ENCODE measurements at places on chromosomes 6 and 20.

- no peak for DNase-seq
Observed at GRCh38 chr6:132623106-132623845, 799 bp downstream of the TAAR2 start.

GRCh38 chr6:127851197-127851596 lies 49.7 kb downstream of the THEMIS start:
- DNase-seq = no peak

DNA sequence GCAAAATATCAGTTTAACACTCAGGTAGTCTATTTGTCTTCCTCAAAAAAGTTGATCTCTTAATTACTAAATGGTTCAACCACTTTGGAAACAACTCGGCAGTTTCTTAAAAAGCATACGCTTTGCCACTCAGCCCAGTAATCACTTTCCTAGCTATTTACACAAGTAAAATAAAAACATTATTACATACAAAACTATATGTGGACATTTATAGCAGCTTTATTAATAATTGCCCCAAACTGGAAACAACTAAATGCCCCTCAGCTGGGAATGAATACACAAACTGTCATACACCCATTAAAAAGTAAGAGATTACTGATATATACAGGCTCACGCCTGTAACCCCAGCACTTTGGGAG lies 7.4 kb downstream of the EEF1A1 start:
- no peak for DNase-seq

DNA sequence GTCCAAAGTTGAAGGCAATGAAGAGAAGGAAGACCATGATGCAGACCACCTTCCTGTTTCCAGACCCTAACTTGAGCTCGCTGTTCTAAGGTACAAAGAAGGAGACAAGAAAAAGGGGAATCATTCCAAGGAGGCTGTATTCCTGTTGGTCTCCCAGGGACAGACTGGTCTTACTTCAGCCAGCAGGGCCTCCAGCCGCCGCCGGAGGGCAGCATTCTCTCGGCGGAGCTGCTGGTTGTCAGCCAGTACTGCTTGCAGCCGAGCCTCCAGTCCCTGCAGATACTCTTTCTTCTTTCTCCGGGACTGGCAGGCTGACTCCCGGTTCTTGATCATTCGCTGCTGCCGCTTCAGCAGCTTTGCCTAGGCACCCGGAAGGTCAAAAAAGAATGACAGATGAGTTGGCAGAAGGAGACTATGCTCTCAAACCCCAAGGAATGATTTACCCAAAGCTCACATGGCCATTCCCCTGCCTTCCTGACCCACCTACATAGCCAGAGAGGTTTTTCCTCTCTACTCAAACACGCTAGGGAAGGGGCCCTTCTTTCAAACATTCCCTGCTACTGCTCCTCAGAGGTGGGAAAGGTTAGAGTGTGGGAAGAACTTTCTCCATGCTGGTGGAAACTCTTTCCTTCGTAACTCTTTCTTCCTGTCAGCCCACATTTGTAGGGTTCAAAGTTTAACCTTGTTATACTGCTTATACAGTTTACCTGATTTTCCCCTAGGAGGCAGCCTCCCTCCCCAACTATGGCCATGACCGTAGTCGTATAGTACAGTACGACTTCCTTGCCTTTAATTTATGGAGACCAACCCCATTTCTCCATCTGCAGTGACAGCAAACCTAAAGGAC lies 9.0 kb downstream of the ATF6B start:
- DNase-seq = peak; percentile 87

DNA sequence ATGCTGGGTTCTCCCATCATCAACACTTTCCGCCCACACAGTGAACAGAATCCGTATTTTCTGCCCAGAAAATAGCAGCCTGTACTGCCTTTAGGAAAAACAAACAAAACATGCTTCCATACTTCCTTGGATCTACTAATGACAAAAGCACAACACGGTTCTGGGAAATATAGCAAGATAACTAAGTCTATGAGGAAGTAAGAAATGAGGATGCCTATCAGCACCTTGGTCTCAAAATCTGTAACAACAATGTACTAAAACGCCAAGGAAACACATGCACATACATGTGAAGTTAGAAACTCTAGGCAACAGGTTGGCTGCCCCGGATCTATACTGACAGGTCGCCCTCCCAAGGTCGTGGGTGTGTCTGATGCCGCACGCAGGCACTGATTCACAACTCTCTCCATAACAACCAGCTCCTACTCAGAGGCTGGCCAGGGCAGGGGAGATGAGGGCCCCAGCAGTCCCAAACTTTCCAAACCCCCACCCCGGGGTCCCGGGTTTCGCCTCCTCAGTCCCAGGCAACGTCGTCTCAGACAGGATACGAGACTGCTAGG lies 710 bp downstream of the BTBD9 start:
- no peak for DNase-seq

DNA sequence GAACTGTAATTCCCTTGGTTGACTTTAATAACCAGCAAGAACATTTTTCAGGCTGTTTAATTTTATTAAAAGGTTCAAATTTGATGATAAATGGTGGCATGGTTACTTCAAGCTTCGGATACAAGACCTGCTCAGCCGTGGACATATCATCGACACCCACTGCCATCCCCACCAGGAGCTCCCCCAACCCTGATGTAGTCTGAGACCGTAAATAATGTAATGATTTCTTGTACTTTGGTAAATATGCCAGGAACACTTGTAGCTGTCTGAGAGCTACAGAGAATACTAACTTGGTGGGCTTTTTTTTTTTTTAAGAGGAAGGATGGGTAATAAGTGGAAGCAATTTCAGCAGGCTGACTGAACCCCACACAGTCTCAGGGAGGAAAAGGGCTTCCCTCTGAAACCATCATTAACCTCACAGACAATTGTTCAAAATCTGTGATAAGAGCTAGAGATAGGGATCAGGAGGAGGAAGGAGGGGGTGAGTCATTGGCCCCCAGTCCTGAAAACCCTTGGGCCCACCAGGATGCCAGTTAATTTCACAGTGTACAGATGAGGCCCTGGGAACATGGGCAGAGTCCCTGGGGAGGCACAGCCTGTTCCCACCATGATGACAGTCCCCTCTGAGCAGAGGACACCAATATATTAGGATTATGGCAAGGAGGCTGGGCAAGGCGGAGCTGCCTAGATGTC lies 56.0 kb downstream of the APCDD1L start:
- DNase-seq = no peak

DNA sequence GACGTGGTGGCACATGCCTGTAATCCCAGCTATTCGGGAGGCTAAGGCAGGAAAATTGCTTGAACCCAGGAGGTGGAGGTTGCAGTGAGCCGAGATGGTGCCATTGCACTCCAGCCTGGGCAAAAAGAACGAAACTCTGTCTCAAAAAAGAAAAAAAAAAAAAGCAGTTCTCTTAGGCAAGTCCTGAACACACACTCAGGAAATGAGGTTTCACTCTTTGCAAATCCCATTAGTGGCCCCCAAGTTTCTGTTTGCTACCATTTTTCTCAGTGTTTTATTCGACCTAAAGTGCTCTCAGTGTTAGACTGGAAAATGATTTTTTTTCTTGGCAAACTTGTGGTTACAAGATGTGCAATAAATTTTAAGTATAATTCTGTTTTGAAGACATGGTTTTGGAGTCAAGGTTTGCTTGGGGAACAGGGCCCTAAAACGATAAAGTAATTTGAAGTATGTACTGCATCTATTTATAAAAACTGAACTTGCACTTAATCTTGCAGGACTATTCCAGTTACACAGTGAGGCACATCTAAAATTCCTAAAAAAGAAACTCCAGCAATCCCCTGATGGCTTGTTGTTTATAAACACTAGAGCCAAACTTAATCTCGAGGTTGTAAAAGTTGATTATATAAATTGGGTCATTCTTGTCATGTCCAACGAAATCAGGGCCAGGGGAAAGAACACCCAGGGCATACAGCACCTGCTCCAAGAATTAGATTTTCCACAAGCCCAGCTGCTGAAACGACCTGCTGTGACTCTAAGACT lies 42.6 kb downstream of the MAP1LC3A start:
- DNase-seq = no peak

DNA sequence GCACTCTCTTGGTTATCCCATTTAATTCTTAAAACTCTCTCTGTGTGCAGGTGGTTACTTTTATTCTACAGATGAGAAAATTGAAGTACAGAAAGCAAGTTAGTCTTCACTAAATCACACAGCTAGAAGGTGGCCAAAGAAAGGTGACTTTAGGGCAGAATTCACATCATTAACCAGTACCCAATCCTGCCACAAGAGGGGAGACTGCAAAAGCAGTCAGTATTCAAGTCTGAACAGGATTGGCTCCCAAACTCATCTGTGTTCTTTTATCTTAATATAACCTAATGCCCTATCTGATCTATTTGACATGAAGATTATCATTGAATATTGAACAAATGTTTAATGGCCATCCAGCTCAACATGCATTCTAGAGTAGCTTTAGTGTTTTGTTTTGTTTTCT lies 225.3 kb upstream of the FAM83B start:
- no peak for DNase-seq

DNA sequence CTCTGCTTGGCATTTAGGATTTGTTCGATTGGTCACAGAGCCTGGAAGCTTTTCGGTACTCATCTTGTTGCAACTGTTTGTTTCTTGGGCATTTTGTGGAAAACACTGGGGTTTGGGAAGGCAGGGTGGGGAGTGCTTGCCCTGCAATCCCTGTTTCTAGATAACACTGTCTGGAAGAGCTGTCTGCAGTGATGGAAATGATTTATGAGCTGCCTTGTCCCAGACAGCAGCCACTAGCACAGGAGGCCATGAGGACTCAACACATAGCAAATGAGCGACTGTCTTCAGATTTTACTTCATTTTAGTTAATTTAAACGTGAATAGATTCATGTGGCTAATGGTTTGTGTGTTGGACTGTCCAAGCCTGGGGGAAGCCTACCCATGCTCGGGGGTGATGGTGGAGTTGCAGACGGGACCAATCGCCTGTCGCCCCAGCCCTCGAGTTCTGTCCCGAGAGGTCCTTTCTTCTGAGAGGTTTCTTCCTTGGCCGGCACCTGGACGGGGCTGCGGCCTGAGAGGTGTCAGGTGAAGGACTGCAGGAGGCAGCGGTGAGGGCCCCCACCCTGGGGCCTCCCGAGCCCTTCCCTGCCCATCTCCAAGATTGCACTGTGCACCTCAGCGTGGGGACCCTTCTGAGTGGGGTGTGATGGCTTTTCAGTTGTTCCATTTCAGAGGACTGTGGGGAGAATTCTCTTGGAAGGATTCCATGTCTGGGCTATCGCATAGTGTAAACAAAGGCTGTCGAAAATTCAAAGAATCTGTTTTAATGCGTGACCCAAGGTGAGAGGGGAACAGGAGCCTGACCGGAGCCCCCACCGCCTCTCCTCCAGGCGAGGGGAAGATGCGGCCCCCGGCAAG lies 55.4 kb downstream of the SMOC2 start:
- no peak for DNase-seq

GRCh38 chr6:25016014-25016720 lies 80.4 kb upstream of the RIPOR2 start:
- DNase-seq = no peak

- no peak for DNase-seq
Observed at GRCh38 chr6:90144928-90145555, 151.6 kb downstream of the BACH2 start.

- DNase-seq = no peak
Observed at GRCh38 chr6:42302411-42302810, 84.8 kb upstream of the MRPS10 start.

GRCh38 chr20:44500221-44500620 lies 21.6 kb downstream of the SERINC3 start:
- DNase-seq = no peak

DNA sequence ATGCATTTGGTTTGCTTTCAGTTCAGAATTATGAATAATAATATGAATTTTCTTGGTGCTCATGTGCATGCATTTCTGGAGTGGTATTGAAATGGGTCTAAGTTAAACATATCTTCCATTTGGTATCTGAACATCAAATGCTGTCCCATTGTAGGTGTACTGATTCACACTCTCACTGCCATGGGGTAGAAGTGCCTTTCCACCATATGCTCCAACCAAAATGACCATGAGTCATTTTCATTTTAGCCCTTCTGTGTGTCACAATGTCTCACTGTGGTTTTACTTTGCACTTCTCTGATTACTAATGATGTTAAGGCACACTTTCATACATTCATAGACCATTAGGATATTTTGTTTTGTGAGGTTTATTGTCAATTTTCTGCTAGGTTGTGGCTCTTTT lies 211.9 kb downstream of the HAO1 start:
- DNase-seq = no peak

DNA sequence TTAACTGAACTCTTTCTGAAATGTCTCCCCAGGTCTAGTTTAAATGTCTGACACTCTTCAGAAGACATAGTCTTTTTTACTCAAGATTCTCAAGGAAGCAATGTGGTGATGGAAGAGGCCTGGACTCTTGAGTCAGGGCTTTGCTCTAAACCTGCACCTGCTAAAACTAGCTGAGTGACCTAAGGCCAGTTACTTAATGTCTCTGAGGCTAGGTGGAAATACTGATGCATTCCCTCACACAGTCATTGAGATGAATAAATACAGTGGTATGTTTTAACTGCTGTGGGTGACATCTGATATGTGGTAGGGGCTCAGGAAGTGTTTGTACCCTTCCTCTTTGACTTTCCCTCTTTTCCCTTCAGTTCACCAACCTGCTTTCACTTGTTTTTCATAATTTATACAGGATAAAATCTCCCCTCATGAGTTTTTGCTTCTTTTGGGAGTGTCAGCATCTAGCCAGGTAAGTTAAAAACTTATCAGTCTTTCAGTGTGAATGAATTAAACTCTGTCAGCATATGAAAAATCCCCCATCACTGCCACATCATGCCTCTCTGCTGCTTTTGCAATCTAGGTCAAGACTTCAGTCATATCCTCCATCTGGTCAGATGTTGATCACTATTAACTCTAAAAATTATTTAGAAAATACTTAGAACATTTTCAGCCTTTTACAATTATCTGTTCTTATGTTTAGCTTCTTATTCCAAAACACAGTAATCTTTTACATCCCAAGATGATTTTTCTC lies 178.7 kb upstream of the TNFAIP3 start:
- no peak for DNase-seq

DNA sequence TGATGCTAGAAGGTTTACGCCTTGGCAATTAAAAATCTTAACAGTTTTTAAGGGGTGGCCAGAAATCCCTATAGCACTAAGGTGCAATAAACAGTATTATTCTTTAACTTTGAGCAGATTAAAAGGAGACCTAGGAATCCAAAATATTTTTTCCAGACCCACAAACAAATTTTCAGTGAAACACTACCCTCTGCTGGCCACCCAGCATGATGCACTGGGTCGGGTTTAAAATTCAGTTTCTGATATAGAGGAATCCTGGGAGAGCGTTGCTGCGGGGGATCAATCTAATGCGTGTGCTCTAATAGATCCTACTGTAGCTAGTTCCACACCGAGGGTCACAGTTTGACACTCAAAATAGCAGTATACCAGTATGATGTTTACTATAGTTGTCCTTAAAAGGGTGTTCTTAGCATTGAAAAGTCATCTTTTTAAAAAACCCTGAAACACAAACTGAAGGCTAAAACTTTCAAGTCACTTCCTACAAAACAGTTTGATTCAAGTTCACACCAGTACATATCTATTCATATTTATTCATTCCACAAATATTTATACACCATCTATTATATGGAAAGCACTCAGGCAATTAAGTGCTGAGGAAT lies 10.2 kb downstream of the UBE3D start:
- peak; percentile 38 for DNase-seq

- DNase-seq = no peak
Observed at GRCh38 chr20:35117196-35117595, 24.6 kb upstream of the TRPC4AP start.

- DNase-seq = no peak
Observed at GRCh38 chr6:119536666-119537065, 187.1 kb upstream of the MAN1A1 start.

Measured in uterus (tissue), 4 donors.